Activated naive CD4-positive, alpha-beta T cell (primary cell): ENCODE measurements at places on chromosomes 2 and 18.

DNA sequence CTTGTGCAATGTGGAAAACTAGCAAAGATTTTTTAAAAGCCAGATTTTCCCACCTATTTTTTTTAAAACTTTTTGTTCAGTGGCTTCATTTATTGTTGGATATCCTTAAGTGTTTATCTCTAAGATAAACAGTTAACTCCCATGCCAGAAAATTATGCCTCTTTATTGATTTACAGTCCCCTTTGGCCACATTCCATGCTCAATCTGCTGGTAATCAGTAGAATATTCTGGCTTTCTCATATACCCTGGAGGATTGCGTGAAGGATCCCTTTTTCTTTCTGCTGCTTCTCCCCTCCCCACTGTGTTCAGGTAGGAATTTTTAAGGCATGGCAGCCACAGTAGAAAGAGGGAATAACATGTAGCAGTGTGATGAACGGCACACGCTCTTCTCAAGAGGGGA lies 2.6 kb downstream of the GRHL1 start:
- no peak for DNase-seq

GRCh38 chr2:74676331-74676730 lies 22.3 kb downstream of the SEMA4F start:
- no peak for DNase-seq

DNA sequence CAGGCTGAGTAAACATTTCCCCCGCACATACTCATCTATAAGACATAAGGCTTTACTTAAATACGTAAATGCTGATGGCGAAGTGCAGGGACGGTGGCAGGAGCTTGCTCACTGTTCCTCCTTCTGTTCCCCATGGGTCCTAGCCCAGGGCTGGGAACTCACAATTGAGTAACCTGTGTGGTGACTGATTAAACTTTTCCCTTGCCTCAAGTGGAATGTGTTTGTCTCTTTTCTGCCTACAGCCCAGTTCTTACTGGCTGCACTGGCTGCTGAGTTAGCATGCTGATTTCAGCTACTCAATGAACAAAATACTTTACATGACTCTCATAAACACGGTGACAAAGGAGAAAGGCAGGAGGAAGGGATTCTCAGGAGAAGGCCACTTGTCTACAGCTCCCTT lies 87.3 kb downstream of the MARCO start:
- DNase-seq: no peak

- no peak for DNase-seq
Measured at GRCh38 chr2:196295005-196295404, 123.6 kb upstream of the STK17B start.

- DNase-seq: no peak
Measured at GRCh38 chr2:84885111-84885510, 4.2 kb upstream of the TRABD2A start.

- DNase-seq: no peak
Measured at GRCh38 chr2:199936554-199936953, 18.7 kb downstream of the TYW5 start.

DNA sequence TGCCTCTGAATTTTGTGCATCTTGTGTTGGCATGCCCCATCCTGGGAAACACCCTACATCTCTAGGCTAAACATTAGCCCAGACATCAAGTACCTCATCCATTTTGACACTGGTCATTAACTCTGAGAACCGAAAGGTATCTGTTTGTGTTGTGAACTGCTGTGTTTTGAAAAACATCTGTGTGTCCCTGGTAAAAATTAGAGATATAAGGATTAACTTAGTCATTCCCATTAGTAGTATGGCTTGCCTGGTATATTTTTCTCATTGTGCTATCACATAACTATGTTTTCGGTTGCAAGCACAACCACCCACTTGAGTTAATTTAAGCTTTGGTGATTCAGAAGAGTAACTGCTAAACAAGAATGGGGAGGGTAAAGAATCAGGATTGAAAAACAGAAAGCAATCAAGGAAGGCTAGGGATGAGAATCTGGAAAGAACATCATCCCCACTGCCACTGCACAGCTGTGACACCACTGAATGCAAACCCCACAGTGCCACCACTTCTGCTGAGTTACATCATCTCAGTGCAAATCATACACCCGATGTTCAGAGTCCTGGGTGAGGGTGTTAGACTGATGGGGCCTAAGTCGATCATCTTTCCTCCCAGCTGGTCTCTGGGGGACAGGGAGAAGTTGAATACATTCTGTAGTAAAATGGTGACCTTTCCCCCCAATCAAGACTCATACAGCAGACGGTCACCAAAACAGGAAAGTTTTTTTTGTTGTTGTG lies 234.0 kb downstream of the EPHA4 start:
- no peak for DNase-seq

- no peak for DNase-seq
Measured at GRCh38 chr2:46717344-46718121, 198.1 kb downstream of the MCFD2 start.

DNA sequence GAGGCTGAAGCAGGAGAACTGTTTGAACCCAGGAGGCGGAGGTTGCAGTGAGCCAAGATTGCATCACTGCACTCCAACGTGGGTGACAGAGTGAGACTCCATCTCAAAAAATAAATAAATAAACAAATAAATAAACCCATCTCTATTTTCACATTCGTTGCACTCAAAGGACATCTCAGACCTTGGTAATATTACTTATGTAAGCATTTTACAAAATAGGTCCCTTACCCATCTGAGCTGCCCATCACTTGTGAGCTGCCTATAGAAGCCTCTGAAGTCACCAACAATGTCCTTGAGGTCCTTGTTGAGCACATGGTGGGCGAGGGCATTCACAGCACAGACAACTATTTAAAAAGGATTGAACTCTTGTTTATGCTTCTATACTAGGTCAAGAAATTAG lies 15.4 kb downstream of the ENOSF1 start:
- no peak for DNase-seq

- DNase-seq: no peak
Measured at GRCh38 chr2:231470246-231470900, 6.1 kb upstream of the NCL start.

DNA sequence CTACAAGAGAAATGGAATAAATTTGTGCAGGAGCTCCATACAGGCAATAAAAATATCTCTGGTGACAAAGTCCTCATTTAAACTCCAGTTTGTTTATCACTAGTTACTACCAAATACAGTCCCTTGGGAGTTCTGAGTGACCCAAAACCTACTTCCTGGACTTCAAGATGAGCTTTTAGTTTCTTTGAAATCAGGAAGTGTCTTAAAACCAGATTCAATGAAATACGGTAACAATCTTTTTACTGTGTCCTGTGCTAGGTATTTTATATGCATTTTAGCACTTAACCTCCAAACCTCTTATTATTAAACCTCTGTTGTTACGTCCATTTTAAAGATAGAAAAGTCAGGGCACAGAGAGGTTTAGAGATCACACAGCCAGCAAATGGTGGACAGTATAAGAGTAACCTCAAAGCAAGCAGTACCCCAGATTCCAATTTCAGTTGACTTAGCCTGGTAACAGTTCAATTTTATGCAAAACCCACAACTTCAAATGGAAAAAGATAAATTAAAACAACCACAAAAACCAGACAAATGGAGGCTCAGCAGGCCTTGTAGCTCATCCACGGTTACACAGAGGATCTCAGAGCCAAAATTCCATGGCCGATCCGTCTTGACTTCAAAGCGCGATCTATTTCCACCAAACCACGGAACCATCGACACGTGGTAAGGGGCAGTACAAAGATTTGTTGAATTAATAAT lies 1.3 kb upstream of the KCMF1 start:
- no peak for DNase-seq

GRCh38 chr18:25704071-25704470 lies 352.1 kb upstream of the ZNF521 start:
- no peak for DNase-seq

- DNase-seq: no peak
Measured at GRCh38 chr2:192416060-192416459, 221.3 kb upstream of the TMEFF2 start.

DNA sequence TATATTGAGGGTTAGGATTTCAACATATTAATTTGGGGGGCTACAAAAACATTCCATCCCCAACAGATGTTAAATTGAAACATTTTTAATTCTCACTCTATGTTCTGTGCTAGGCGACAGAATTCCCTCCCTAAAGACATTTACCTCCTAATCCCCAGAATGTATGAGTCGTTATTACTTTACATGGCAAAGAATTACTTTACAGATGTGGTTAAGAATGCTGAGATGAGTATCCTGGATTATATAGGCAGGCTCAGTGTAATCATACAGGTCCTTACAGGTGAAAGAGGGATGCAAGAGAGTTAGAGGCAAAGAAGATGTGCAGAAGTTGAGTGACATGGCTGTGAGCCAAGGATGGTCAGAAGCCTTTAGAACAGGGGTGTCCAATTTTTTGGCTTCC lies 974.1 kb upstream of the ACVR2A start:
- DNase-seq: no peak

GRCh38 chr2:166057370-166058164 lies 70.3 kb downstream of the SCN1A start:
- no peak for DNase-seq

GRCh38 chr2:72822794-72823193 lies 3.0 kb downstream of the EXOC6B start:
- DNase-seq: no peak

GRCh38 chr2:150191349-150191748 lies 296.1 kb downstream of the RND3 start:
- no peak for DNase-seq

DNA sequence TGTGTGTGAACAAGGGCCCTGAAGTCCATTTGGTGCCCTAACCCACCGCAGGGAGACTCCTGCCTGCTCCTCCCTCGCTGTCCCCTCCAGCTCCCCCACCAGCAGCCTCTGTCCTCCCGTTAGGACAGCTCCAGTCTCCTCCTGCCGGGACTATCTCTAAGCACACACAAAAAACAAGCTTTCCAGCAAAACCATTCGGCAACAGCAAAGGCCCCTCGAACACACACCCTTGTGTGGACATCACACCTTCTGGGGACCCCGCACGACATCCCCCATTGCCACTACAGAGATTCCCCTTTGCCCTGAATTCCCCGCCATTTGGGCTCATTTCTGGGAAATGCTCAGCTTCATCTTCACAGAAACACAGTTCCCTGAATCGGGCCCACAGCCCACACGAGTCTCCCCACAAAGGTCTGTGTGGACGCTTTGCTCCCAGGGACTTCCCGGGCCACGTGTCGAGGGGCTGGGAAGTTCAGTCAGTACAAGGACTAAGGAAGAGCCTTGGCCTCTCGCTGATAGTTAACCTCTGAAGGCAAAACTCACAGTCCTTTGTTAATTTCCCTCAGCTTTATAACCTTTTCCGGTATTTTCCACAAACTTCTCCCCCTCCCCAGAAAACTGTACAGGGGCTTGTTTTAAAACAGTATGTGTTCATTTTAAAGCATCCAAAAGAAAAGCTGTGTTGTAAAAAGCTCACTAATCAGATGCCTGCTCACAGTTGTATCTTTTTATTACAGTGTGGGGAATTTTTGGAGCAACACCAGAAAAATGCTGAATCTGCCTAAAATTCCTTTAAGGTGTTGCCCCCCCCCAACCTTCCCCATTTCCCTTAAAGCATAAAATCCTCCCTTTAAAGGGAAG lies 25.9 kb downstream of the SMAD7 start:
- DNase-seq: no peak

DNA sequence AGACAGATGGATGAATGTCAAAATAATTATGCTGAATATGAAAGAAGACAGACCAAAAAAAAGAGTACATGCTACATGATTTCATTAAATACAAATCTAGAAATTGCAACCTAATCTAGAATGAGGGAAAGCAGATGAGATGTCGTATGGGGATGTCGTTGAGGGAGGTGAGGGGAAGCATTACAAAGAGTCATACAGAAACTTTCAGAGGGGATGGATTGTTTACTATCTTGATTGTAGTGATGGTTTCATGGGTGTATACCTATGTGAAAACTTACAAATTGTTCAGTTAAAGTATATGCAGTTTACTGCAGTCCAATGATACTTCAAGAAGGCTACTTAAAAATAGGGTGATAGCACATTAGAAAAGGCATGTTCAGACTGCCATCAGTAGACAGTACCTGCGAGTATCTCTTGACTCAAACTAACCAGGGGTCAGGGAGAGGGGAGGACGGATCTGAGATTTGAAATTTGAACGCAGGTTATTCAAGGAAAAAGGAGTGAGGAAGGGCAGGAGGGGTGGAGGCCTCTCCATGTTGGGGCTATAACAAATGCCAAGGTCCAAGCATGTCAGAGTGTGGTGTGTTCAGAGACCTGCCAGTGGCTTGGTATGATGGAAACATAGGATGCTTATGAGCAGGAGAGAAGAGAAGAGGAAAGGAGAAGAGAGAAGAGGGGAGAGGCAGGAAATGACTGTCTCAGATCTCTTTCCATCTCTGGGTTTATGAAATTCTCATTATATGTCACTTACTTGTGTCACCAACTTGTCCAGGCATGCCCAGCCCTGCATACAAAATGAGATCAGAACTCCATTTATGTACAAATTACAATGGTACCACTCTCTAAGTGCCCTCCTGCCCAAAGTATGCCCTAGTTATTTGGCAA lies 257.3 kb upstream of the CXCR4 start:
- DNase-seq: no peak
